Karpas-422 (cell line): ENCODE measurements at places on chromosomes 7 and 10.

- H3K27ac ChIP-seq, result no peak overlapping the region
- no peak overlapping the region for H3K4me3 ChIP-seq
- H3K27me3 ChIP-seq, result no peaks in the 10 kb centered on the region
- no peaks in the 10 kb centered on the region for H3K36me3 ChIP-seq
- H3K4me1 ChIP-seq, result no peaks in the 10 kb centered on the region
- DNase-seq, result no peak
Measured at GRCh38 chr7:101120315-101120714, 6.6 kb upstream of the SERPINE1 start.

GRCh38 chr7:135745703-135746312 is 2.8 kb downstream of the FAM180A start:
- no peak overlapping the region for H3K4me3 ChIP-seq
- DNase-seq, result no peak
- no peaks in the 10 kb centered on the region for H3K4me1 ChIP-seq
- no peaks in the 10 kb centered on the region for H3K27me3 ChIP-seq
- no peaks in the 10 kb centered on the region for H3K36me3 ChIP-seq

GRCh38 chr10:51643734-51644133 is 55.7 kb downstream of the CSTF2T start:
- H3K4me3 ChIP-seq, result no peak overlapping the region
- H3K27me3 ChIP-seq, result no peaks in the 10 kb centered on the region
- DNase-seq, result no peak

DNA sequence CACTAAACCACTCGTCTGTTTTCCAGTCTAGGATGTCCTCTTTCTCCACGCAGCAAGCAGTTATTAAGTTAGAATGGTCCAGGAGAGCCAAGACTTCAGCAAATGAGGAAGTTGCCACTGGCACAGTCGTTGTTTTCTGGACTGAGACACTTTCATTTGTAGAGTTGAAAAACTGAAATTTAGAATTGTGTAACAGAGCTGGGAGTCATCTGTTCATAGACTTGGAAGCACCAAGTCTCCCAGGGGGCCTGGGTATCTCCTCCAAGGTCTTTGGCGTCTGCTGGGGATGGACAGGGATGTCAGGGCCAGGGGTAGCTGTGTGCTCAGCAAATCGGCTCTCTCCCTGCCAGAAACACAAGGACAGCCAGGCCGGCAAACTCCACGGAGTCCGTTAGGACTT is 208.4 kb downstream of the FANK1 start:
- no peak overlapping the region for H3K4me3 ChIP-seq
- no peaks in the 10 kb centered on the region for H3K36me3 ChIP-seq
- H3K27me3 ChIP-seq, result no peaks in the 10 kb centered on the region
- no peaks in the 10 kb centered on the region for H3K4me1 ChIP-seq

DNA sequence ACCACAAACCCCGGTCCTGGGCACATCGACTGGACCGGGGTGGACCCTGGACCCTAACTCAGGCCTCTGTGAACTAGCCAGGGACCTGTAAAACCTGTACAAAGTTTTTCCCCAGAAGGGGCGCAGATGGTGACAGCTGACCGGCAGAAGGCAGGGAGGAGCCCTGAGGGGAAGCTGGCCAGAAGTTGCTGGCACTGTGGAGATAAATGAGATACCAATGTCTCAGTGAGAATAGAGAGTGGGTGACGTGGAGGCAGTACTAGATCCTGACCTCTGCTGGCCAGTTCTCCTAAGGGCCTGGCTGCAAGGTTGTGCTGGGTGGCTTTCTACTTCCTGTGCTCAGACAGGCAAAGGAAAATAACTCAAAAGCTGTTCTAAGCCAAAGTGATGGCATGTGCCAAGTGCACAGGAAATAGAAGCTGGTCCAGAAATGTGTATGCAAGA is 10.6 kb upstream of the TSPAN14 start:
- H3K36me3 ChIP-seq, result no peaks in the 10 kb centered on the region
- no peak overlapping the region for H3K27ac ChIP-seq
- H3K4me3 ChIP-seq, result no peak overlapping the region
- H3K4me1 ChIP-seq, result no peaks in the 10 kb centered on the region
- no peaks in the 10 kb centered on the region for H3K27me3 ChIP-seq

- no peak overlapping the region for H3K4me3 ChIP-seq
- no peak overlapping the region for H3K27ac ChIP-seq
- DNase-seq, result peak; percentile 50
Measured at GRCh38 chr7:142866361-142867096, 11.7 kb downstream of the EPHB6 start.

DNA sequence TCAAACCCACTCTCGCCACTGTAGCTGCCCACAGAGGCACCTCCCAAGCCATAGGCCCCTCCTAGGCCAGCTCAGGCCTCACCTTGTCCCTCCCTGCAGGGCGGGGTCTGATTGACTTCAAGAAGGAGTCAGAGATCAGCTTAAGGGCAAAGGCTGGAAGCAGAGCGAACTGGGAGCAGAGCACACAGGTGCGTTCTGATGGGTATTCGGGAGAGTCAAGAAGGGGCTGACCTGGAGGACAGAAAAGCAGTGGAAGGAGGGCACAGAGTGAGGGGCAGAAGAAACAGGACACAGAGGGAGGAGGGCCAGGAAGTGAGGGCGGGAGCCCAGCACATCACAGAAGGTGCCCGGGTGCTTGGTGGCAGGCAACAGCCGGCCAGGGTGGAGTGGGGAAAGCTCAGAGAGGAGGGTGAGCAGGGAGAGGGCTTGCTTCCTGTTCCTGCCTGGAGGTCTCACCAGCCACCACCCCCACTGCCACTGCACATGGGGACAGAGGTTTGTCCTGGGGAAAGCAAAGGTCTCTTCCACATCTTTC is at the start of gene AOC1:
AOC1 (plus strand) TSS at position 147 of the 535 bp plus-strand sequence. CDS start 3,954 bp downstream, outside the sequence.
- H3K4me3 ChIP-seq, result no peak within 1 kb of the TSS
- no peaks in the 10 kb centered on the region for H3K36me3 ChIP-seq
- no peaks in the 10 kb centered on the region for H3K27me3 ChIP-seq
- no peak within 1 kb of the TSS for H3K27ac ChIP-seq
- DNase-seq, result no peak
- no peaks in the 10 kb centered on the region for H3K4me1 ChIP-seq

GRCh38 chr7:15603124-15603523 is 41.3 kb upstream of the AGMO start:
- H3K4me1 ChIP-seq, result no peaks in the 10 kb centered on the region
- no peak for DNase-seq
- H3K27me3 ChIP-seq, result no peaks in the 10 kb centered on the region
- no peak overlapping the region for H3K27ac ChIP-seq
- H3K4me3 ChIP-seq, result no peak overlapping the region
- H3K36me3 ChIP-seq, result no peaks in the 10 kb centered on the region

DNA sequence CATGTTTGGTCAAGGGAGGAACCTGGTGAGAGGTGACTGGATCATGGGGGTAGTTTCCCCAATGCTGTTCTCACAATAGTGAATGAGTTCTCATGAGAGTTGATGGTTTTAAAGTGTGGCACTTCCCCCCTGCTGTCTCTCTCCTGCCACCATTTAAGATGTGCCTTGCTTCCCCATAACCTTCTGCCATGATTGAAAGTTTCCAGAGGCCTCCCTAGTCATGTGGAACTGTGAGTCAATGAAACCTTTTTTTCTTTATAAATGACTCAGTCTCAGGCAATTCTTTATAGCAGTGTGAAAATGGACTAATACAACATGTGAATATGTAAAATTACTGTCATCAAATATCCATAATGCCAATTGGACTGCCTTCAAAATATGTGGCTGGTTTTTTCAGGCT is 165.5 kb upstream of the TARP start:
- no peak overlapping the region for H3K4me3 ChIP-seq
- no peak for DNase-seq
- no peak overlapping the region for H3K27ac ChIP-seq
- H3K4me1 ChIP-seq, result no peaks in the 10 kb centered on the region

- peaks cover 3% of the 10 kb centered on the region; the same call in 1 of the 2 replicates for H3K27me3 ChIP-seq
- no peak overlapping the region for H3K4me3 ChIP-seq
- DNase-seq, result no peak
- H3K27ac ChIP-seq, result no peak overlapping the region
Measured at GRCh38 chr7:116588225-116588624, 63.4 kb downstream of the CAV1 start.

GRCh38 chr10:6072215-6072934 is 10.2 kb upstream of the IL2RA start:
- DNase-seq, result peak; percentile 20
- H3K36me3 ChIP-seq, result no peaks in the 10 kb centered on the region
- H3K27me3 ChIP-seq, result no peaks in the 10 kb centered on the region
- no peak overlapping the region for H3K27ac ChIP-seq
- H3K4me1 ChIP-seq, result no peaks in the 10 kb centered on the region

- no peaks in the 10 kb centered on the region for H3K36me3 ChIP-seq
- no peaks in the 10 kb centered on the region for H3K27me3 ChIP-seq
- no peak for DNase-seq
- no peak overlapping the region for H3K4me3 ChIP-seq
- no peak overlapping the region for H3K27ac ChIP-seq
Measured at GRCh38 chr10:77949167-77949566, 22.6 kb upstream of the DLG5 start.

DNA sequence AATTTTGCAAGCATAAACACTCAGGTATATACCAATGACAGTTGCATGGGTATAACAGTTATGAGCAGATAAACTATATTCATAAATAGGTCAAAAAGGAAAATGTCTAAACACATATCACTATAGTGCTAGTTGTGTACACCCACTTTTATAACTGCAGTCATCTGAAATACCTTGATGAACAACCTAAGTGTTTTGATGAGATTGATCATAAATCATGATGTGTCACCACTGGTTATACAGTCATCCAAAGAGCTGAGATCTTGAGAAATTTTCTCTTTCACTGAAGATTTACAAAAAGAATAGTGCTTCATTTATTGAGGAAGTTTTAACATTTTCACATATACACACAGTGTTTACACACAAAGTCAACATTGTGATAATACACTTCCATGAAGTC is 78.6 kb upstream of the SLC25A13 start:
- H3K27ac ChIP-seq, result no peak overlapping the region
- no peak overlapping the region for H3K4me3 ChIP-seq
- no peaks in the 10 kb centered on the region for H3K4me1 ChIP-seq

DNA sequence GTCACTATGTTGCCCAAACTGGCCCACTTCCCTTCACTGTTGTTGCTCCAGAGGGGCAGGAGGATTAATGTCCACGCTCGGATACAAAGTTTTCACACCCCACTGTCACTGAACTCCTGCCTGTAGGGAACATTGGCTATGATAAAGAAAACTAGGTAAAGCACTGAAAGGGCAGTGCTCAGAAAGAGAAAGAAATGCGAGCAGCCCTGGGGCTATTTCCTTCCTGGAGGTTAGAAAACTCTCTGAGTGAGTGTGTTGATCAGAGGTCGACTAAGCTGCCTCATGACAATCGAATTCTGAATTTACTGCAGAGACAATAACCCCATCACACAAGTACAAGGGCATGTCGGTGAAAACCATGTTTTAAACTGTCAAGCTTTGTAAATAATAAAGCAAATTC is 227.2 kb upstream of the PITRM1 start:
- H3K4me3 ChIP-seq, result no peak overlapping the region
- no peak for DNase-seq
- H3K36me3 ChIP-seq, result no peaks in the 10 kb centered on the region
- no peaks in the 10 kb centered on the region for H3K27me3 ChIP-seq
- no peaks in the 10 kb centered on the region for H3K4me1 ChIP-seq
- H3K27ac ChIP-seq, result no peak overlapping the region

- H3K4me1 ChIP-seq, result no peaks in the 10 kb centered on the region
- H3K27me3 ChIP-seq, result no peaks in the 10 kb centered on the region
- no peak for DNase-seq
- H3K36me3 ChIP-seq, result no peaks in the 10 kb centered on the region
- H3K27ac ChIP-seq, result no peak overlapping the region
- no peak overlapping the region for H3K4me3 ChIP-seq
Measured at GRCh38 chr10:33216661-33217427, 117.6 kb downstream of the NRP1 start.

DNA sequence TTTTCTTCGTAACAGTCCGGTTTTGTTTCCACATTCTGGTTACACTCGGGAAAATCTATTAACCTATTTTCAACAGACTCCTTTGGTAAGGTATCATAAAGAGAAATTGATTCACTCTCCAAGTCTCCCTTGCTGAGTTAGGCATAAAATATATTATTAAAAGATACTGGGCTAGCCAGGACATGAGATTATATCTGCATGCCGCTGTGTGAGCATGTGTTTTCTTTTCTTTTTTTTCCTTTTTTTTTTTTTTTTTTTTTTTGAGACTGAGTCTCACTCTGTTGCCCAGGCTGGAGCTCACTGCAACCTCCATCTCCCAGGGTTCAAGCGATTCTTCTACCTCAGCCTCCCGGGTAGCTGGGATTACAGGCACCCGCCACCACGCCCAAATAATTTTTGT is 23.0 kb upstream of the SFMBT2 start:
- DNase-seq, result no peak
- no peak overlapping the region for H3K4me3 ChIP-seq
- H3K36me3 ChIP-seq, result no peaks in the 10 kb centered on the region
- peaks cover 35% of the 10 kb centered on the region for H3K4me1 ChIP-seq
- H3K27ac ChIP-seq, result no peak overlapping the region

DNA sequence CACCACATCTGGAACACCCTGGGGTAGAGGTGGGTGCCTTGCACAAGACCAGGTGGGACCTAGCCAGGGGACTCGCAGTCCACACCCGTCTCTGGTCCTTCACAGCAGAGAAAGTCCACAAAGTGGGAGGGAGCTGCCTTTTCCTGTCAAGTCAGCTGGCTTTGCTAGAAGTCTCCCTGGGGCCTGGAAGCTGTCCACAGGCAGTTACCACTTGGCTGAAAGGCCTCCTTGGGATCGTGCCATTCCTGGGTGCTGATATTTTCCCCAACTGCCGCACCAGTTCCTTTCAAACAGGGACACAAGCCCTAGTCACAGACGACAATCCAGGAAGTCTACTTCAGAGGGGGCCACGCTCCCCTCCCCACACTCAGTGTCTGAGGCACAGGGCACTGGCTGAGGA is 75.4 kb downstream of the AFAP1L2 start:
- DNase-seq, result no peak
- no peaks in the 10 kb centered on the region for H3K36me3 ChIP-seq
- H3K4me1 ChIP-seq, result no peaks in the 10 kb centered on the region
- no peaks in the 10 kb centered on the region for H3K27me3 ChIP-seq
- H3K27ac ChIP-seq, result no peak overlapping the region

- H3K27me3 ChIP-seq, result no peaks in the 10 kb centered on the region
- H3K4me3 ChIP-seq, result no peak overlapping the region
Measured at GRCh38 chr7:49817279-49817678, 43.8 kb downstream of the VWC2 start.

GRCh38 chr10:21746118-21746517 is 212.1 kb downstream of the MLLT10 start:
- H3K4me3 ChIP-seq, result no peak overlapping the region
- no peak overlapping the region for H3K27ac ChIP-seq
- no peaks in the 10 kb centered on the region for H3K27me3 ChIP-seq

DNA sequence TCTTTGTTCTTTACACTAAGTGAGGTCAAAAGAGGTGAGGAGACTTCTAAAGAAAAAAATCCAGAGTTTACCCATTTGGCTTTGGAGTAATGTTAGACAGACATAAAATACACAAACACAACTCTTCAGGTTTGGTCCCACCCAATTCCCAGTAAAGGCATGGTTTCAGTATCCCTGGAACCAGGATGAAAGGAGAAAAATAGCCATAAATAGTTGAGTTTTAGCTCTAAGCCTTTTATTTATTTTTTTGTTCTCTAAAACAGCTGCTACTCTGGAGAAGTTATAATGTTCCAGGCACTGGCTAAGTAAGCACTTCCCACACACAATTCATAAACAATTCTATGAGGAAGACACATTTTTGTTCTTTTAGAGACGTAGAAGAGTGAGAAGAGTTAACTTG is 4.0 kb downstream of the ABCB1 start:
- no peak for DNase-seq
- no peaks in the 10 kb centered on the region; the same call in 1 of the 2 replicates for H3K4me1 ChIP-seq
- no peaks in the 10 kb centered on the region for H3K27me3 ChIP-seq
- no peaks in the 10 kb centered on the region for H3K36me3 ChIP-seq
- no peak overlapping the region for H3K27ac ChIP-seq
- H3K4me3 ChIP-seq, result no peak overlapping the region
